ENCODE measurements at places on chromosomes 2 and 18.

- no peak for DNase-seq
Observed at GRCh38 chr2:147681093-147681492, 163.7 kb upstream of the ACVR2A start.

DNA sequence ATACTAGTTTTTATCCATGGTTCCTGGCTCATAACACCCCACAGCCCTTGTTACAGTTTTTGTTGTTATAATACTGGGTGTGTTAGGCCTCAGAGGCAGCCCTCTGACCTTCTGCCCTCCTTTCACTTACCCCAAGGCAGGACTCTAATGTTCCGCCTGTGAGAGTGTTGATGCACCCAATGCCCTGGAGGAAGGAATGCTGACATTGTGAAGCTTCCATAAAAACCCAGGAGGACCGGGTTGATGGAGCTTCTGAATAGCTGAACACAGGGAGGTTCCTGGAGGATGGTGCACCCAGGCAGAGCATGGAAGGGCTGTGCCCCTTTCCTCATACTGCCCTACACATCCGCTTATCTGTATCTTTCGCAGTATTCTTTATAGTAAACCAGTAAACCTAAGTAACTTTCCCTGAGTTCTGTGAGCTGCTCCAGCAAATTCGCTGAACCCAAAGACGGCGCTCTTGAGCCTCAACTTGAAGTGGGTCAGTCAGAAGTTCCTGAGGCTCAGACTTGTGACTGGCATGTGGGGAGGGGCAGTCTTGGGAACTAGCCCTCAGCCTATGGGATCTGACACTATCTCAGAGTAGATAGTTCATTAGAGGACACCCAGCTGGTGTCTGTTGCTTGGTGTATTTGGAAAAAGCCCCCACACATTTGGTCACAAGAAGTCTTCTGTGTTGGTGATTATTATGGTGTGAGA is 10.4 kb downstream of the STON1 start:
- DNase-seq, result no peak

GRCh38 chr2:48738806-48739205 is 16.7 kb downstream of the LHCGR start:
- peak; percentile 63 for DNase-seq

DNA sequence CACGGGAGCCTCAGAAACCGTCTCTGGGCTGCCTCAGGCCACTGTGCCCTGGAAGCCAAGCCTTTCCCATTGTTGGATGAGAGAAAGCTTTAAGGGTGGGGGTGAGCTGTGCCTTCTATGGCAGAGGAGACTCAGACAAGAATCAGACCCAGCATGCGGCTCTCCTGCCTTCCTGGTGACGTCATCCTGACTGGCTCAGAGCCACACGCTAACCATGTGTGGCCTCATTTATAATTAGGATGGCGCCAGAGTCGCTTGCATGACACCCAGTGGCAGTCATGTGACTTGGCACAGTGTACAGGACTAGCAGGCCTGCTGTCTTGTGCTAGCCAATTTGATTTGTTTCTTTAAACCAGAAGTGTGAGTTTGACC is 99.1 kb downstream of the SH3BP4 start:
- DNase-seq, result peak; percentile 99

- DNase-seq, result peak; percentile 93
Observed at GRCh38 chr18:22667616-22668422, 250.1 kb upstream of the CTAGE1 start.

GRCh38 chr2:46424937-46425336 is 54.4 kb upstream of the TMEM247 start:
- DNase-seq, result no peak

Data from fibroblast of skin of scalp (primary cell).